Amygdala (tissue), 56 donors: ENCODE measurements at places on chromosomes 11 and 22.

GRCh38 chr11:124499711-124500110, 43.7 kb downstream of the OR8B12 start:
- DNase-seq, result no peak

DNA sequence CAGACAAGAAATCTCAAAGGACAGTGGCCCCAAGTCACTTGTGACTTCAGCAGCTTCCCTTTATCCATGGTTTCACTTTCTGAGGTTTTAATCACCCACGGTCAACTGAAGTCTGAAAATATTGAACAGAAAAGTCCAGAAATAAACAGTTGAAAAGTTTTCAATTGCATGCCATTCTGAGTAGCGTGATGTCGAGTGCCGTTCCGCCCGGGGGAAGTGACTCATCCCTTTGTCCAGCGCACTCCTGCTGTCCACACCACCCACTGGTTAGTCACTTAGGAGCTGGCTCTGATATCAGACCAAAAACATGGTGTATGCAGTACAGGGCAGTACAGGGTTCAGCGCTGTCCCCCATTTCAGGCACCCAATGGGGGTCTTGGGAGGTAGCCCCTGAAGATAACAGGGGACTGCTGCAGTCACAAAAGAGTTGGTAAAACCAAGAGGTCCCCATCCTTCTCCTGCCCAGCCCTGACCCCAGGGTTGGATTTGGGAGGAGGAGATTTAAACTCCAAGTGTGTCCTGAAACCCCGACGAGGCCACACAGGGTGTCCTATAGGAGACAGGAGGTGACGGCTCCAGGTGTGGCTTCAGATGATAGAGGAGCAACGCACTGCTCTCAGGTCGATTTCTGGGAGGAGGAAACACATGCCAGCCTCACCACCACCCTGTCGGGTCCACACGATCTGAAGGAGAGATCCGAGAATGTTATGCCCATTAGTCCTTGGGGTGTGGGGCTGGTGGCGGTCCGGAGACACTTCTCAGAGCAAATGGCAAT, 390.1 kb downstream of the CTTN start:
- no peak for DNase-seq

- no peak for DNase-seq
These were observed 1.5 kb upstream of the PHRF1 start for GRCh38 chr11:574632-575312.

GRCh38 chr11:128153697-128154048, 433.7 kb downstream of the ETS1 start:
- DNase-seq, result no peak

- DNase-seq, result no peak
These were observed 258.9 kb downstream of the DYNC2H1 start for GRCh38 chr11:103368145-103368544.

DNA sequence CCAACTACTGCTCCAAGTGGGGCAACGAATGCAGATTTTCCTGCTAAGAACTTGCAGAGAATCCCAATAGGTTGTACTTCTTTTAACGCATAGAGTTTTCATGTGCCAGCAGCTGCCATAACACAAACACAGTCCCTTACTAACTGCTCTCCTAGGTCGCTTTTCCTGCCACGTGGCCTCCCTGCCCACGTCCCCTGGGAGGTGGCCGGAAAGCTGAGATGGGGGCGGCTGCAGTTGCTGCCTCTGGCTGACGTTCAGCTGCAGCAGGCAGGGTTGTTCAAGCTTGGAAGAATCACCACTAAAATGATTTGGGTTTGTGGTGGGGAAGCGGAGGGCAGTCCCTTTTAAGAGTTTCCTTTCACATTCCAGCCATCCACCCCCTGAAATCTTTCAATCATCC, 39.3 kb downstream of the ZNF202 start:
- DNase-seq, result no peak

GRCh38 chr11:71329786-71330185, 77.4 kb upstream of the SHANK2 start:
- no peak for DNase-seq

DNA sequence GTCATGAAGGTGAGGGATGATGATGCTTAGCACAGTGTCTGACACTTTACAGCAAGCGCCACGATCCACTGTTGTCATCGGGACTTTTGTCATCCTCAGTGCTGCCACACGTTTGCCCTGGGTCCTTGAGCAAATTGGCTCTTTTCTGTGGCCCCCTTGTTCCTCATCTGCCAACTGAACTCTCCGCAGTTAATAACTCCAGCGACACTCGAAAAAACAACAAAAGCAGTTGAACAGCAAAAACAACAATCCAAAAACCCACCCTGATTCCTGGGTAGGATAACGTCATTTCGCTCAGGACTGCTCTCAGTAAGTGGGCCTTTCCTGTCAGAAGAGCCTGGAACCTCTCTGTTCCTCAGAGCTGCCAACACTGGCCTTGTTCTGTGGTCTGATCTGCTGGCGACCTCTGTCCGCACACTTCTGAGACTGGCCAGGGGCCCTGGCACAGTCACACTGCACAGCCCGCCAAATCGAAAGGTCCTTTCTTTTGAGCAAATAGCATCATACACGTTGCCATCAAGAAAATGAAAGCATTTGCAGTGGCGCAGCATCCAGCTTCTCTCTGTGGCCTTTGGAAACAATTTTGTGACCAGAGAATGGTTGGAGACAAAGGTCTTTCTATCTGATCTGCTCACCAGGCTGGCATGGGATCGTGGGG, 79.9 kb upstream of the SYT13 start:
- peak; percentile 18 for DNase-seq

- no peak for DNase-seq
These were observed 378.1 kb downstream of the CADM1 start for GRCh38 chr11:115126092-115126491.

DNA sequence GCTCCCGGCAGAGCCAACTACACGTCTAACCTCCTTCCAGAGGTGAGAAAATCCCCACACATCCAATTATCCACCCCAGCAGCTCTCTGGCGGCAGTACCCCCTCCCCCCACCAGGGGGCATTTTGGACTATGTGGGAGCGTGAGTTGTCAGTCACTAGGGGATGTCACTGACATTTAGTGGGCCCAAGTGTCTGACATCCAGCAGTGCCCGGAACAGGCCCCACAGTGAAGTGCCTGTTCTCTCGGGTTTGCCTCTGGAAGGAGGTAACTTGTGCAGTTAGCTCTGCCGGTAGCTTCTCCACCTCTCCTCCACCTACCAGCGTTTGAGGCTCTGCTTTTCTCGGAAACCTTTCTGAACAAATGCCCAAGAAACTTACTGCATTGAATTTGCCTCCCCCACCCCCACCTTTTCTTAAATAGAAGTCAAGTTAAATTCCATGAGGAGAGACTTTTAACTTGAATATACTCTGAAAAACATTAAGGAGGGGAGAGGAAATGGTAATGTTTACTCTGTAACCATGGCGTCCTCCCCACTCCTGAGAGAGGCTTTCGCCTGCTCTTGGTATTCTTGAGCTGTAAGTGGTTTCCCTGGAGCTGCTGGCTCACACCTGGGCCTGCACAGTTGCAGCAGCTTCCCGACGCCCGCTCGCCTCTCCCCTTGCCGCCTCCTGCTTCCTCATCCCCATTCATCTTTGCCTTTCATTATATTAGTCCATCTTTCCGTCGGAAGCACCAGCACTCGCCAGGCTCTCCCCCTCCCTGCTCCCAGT, 112.8 kb downstream of the WNT7B start:
- DNase-seq, result peak; percentile 37

- DNase-seq, result peak; percentile 63
These were observed 15.7 kb upstream of the CCDC179 start for GRCh38 chr11:22875869-22876473.

DNA sequence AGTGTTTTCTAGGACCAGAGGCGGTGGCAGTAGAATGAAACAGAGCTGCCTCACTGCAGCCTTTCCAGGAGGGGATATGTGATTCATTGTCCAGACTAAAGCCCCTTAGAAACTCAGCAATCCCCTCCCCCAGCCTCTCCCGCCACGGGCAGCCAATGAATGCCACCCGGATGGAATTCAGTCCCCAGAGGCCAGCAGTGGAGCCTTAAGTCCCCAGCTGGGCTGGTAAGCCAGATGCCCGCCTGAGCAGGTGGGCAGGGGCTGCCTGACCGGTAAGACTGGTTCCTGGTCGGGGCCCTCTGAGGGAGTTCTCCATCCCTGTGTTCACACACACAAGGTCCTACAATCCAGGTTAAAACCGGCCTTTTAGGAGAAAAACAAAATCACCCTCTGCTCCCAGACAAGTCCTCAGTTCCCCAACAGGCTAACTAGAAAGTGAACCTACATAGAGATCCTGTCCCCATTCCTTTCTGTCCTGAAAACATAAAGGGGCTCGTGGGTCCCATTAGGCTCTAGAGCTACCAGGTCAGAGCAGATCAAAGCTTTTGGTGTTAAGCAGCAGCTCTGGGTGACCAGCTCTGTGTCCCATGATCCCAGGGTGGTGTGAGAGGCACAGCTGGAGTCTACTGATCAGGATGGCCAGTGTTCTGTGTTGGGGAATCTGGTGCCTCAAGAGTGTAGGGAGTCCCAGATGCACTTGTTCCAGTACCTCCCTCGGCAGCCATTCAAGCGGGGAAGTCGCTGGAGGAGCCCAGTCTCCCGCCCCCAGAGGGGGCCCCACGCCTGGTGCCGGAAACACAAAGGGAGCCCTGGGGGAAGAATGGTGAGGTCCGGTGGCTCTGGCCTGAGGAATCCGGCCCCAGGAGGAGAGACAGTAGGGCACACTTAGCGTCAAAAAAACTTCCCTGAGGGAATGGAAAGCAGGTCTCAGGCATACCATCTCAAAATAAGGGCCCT, 2.6 kb downstream of the PATZ1 start:
- DNase-seq, result peak; percentile 49

DNA sequence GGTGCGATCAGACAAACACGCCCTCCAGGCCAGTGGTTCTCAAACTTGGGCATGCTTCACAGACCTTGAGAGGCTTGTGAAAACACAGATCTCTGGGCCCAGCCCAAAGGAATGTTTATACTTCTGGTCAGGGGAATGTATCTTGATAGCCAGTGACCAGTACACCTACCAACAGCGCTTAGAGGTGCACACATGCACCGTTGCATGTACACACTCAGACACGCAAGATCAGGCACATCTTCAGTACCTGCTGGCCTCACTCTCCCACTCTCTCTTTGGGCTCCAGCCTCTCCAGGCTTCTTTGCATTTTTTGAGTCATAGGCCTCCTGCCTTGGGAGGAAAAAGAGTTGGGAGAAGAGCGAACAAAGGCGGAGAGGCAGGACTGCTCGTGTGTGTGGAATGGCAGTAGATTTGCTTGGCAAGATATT, 11.7 kb upstream of the FXYD6 start:
- no peak for DNase-seq

DNA sequence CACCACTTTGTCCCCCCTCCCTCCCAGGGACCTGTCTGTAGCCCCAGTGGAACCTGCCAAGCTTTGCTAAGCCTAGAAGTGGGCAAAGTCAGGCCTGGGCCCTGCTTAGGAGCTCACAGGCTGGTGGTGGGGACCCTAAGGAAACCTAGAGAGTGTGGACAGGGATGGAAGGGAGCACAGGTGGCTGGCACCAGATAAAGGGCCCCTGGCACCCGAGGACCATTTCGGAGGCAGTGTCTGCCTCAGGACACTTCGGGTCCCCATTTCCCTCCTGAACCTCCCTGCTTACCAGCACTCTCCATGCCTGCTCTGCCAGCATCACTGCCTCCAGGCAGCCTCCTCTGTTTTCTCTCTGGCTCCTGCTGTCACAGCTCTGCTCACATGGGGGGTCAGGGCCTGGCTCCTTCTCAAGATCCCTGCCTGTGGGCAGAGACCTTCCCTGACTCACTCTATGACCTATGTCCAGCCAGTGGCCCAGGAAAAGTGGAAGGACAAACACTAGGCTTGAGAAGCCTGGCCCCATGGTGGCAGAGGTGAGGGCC, 13.6 kb upstream of the OMP start:
- DNase-seq, result no peak

GRCh38 chr11:58574881-58575280, 775 bp downstream of the LPXN start:
- DNase-seq, result no peak

- no peak for DNase-seq
These were observed 449 bp upstream of the TOM1 start for GRCh38 chr22:35299217-35299672.

GRCh38 chr11:38460429-38460828, 1862.4 kb upstream of the RAG2 start:
- DNase-seq, result no peak

DNA sequence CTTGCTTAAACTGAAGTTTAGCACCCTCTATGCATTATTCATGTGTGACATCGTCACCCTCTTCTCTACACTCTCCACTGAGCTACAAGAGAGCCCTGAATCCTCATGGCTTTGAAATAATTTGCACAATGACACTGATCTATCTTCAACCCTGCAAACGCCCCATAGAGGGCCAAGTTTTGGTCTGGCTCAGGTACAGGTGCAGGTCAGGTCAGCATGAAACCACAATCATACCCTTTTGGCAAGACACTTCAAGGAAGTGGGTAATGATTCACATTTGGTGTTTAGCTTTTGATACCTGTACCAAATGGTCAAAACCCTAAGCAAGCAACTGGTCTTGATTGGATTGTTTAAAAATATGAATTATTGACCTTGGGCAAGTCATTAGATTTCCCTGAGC, 122.2 kb upstream of the CADM1 start:
- no peak for DNase-seq

- no peak for DNase-seq
These were observed 19.4 kb upstream of the SNX32 start for GRCh38 chr11:65814131-65814985.

GRCh38 chr11:106925245-106925644, 93.0 kb downstream of the GUCY1A2 start:
- DNase-seq, result no peak

DNA sequence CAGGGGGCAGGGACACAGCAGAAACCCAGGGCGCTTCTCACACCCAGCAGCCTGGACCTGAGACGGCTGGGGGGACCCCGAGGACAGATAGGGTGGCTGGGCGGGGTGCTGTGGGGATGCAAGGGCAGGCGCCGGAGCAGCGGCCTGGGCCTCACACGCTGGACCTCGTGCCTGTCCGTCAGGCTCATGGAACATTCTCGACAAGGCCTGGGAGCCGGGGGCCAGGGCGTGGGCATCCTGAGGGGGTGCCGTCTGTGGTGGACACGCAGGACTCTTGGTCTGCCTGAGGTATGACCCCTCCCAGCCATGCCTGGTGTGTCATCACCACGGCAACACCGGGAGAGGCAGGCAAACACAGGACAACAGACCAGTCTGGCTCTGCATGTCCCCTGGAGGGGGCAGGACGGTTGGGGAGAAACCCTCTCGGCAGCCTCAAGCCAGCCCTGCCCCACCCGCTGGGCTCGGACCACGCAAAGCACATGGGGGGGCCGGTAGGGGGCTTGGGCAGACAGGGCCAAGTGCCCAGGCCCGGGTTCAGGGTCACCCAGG, 21.4 kb downstream of the MRPL23 start:
- no peak for DNase-seq

DNA sequence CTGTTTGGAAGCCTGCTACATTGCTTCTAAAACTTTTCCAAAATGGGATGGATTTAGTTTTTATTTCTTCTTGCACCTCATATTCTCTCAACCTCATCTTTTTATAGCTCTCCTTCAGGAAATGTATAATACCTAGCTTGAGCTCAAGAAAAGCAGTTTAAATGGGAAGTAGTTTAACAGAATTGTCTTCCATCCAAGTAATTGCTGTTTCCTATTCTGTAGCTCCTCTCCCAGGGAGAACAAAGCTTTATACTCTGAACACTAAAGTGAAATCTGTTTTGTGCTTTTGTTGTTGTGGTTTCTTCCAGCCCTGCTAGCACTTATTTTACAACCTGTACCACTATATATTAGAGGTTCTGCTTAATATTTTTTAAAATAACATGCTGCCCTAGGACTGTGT, 83.2 kb upstream of the HORMAD2 start:
- no peak for DNase-seq

GRCh38 chr11:60498853-60499252, 6.3 kb downstream of the MS4A12 start:
- no peak for DNase-seq

- no peak for DNase-seq
These were observed 52.1 kb downstream of the LHFPL7 start for GRCh38 chr22:24894220-24894975.

GRCh38 chr11:118916842-118917388, 8.8 kb downstream of the BCL9L start:
- no peak for DNase-seq
